Caki2 (cell line): ENCODE measurements at places on chromosomes 5 and 9. TPM values are rescaled to one million over a fixed set of nuclear protein-coding genes. Genes with fewer than 3 reads are reported as not detected.

DNA sequence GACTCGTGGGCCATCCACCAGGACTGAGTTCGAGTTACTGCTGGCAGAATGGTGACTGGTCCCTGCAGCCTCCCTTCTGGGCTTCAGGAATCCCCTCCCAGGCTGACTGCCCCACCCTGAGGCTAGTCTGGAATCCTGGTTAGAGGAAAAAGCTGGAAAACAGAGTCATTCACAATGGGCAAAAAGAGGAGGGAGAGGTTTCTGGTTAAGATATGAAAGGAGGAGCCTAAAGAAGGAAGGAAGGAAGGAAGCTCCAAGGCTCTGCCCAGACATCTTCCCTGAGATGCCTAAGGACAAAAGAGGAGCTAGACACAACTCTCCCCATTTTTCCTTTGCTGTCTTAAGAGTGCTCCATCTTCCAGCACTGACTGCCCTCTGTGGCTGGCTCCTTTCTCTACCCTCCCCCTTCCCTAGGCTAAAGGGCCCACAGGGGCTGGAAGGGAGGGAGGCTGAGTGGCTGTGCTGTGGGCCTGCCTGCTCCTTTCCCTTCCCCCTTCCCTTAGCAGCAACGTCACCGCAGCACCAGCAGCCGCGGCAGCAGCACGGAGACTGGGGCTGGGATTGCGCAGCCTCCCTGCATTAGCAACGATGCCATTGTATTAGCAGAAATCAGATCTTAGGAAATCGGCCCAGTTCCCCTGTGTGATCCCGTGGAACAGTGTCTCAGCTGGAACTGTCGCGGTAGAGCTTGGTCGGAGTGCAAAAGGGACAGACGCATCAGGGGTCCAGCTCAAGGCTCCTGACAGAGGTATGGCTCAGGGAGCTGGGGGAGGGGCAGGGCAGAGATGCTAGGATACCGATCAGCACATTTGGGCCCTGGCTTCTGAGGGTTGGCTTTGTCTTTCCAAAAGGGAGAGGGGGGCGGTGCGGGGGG lies 48.7 kb downstream of the RUSC2 start:
- no peak for DNase-seq

- DNase-seq: no peak
Observed at GRCh38 chr5:36396640-36397039, 94.9 kb upstream of the RANBP3L start.

DNA sequence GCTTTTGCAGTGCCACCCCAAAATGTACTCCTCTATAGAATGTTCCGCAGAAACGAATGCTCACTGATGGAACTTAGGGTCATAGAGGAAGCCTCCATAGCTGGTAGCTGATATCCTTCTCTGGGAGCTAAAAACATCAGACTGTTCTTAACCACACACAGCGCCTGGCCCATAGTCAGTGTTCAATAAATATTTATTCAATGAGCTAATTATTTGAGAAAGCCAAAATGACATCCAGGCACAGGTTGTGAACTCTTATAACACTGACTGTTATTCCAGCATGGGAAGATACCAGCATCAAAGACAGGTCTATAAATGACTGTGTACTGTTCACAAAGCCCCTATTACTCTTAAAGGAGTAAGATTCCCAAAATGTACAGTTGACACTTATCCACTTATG lies 12.9 kb downstream of the GDF9 start:
- DNase-seq: no peak

DNA sequence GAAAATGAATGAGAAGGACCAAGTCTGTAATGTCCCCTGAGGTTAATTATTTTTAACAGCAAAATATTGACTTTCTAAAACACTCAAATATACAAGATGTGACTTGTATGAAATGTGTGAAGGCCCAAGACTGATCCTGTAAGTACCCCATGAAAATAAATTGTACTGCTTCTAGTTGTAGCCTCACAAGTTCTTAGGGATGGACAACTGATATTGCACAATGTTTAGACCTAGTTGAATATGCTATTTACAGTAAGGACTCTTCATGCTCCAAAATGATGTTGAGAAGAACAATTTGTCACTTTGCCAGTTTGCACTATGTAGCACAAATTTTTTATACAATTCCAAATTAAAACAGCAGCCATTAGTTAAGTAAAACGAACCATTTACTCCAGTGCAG lies 139.7 kb upstream of the GDNF start:
- DNase-seq: no peak

- DNase-seq: no peak
Observed at GRCh38 chr5:96470785-96471184, 37.7 kb upstream of the PCSK1 start.

PDZD2 gene
- 0.17 TPM in 1 of 2 replicates, not detected in the other for total RNA-seq

GRCh38 chr5:1348986-1349245 lies 4.0 kb upstream of the CLPTM1L start:
- DNase-seq: no peak

DNA sequence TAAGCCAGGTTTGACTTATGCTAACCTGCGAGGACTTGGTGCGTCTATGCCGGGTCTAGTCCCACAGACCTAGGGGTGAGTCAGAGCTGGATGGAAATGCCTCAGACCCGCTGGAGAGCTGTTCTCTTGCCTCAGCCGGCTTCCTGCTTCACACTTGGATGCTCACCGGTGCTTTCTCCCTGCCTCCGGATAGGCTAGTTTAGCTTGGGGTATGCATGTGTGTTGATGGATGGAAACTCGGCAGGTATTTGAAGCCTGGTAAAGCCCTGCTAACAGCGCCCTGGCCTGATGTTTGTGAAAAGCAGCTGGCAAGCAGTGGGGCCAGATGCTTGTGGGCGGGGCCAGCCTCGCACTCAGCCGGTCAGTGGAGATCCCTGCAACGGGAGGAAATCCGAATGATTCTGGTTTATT lies 29.3 kb downstream of the PRRC2B start:
- DNase-seq: peak; percentile 91

DNA sequence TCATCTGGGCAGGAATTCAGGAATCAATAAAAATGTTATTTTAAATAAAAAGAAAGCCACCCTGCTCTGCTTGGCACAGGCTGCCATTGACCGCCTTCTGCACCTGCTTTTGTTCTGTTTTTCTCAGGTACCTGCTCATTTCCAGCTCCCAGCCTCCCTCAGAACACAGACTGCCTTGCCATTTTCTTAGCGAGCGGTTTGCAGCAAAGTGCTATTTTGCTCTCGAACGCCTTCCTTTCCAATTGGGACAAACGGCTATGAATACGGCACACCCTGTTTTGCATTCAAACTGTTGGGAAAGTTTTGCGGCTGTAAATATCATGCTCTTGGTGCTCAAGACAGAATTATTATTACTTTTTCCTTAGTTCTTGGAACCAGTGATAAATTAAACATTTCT lies 25.1 kb upstream of the FCN1 start:
- no peak for DNase-seq

HRCT1 gene
- total RNA-seq: 26.7 and 36.7 TPM in 2 replicates

GRCh38 chr5:167513381-167513780 lies 778.1 kb upstream of the WWC1 start:
- no peak for DNase-seq

GRCh38 chr5:132887283-132887682 lies 13.8 kb downstream of the LEAP2 start:
- no peak for DNase-seq

DNA sequence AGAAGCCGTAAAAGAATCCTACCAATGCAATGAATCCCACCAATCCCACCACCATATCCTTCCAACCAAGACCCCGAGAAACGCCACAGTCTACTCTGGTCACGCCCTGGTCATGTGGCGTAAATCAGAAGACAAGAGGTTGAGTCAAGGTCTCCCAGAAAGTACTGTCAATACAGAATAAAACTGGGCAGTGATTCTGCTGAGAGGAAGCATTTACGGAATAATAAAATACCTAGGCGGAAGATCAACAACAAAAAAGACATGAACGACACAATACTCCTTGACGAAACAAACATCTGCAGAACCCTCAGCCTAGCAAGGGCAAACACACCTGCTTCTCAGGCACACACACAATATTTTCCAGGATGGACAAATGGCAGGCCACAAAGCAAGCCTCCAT lies 62.8 kb downstream of the GOLM1 start:
- no peak for DNase-seq

DNA sequence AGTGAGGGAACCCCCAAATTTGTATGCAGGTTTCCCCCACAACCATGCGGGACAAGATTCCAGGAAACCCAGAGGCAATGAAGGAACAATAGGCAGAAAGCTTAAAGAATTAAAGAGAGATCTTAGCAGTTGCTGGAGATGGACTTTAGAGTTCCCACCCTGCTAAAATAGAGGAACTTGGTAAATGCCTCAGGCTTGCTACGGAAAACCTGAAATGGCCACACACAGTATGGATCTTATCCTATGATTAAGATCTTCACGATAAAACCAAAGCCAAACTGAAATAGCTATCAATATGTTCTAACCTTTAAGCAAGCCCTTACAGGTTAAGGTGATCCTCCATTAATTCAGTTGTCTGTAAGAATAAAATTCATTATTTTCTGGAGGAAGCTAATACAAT lies 148.3 kb downstream of the RANBP17 start:
- DNase-seq: no peak
